ENCODE measurements at places on chromosomes 3 and 15.

GRCh38 chr3:4517093-4517492 is 23.9 kb downstream of the ITPR1 start:
- DNase-seq, result no peak

DNA sequence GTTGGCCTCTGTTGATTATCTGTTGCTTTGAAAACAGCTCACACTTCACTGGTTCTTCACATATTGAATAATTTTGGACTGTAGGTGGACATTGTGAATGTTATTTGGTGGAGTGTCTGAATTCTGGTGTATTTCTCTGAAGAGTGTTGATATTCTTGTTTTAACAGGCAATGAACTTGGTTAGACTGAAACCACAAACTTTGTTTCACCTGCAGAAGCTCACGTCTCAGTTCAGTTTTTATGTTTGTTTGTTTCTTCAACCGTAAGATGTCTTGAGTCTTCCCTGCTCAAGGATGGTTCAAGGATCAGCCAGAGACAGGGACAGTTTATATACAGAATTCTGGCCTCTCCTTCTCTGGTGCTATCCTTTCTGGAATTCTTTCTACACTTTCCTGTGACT is 43.6 kb downstream of the C3orf20 start:
- DNase-seq, result no peak

DNA sequence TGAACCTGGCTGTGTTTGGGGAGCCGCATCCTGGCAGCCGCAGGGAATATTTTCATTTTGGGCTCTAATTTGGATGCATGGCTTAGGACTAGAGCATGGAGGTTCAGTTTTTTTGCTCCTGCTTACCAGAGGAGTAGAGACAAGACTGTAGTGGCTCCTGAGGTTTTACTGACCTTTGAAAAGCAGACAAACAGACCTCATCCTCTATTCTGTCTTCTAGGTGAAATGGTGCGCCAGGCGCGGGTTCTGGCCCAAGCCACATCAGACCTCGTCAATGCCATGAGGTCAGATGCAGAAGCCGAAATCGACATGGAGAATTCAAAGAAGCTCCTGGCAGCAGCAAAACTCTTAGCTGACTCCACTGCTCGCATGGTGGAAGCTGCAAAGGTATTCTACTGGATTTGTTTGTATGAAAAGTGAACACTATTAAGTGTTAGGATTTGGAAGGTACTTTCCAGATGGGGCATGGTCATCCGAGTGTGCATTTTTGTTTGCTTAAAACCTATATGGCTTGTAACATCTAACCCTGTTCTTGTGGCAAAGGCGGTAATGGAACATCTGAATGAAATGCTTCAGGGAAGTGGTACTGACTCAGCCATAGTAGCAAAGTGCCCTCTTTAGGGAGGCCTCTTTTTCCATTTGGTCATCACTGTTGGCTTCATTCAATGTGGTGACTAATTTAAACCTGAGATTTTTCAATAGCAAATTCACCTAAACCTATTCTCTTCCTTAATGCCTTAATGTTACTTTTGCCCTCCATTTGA is 330.7 kb upstream of the TPM1 start:
- DNase-seq, result peak; percentile 24

DNA sequence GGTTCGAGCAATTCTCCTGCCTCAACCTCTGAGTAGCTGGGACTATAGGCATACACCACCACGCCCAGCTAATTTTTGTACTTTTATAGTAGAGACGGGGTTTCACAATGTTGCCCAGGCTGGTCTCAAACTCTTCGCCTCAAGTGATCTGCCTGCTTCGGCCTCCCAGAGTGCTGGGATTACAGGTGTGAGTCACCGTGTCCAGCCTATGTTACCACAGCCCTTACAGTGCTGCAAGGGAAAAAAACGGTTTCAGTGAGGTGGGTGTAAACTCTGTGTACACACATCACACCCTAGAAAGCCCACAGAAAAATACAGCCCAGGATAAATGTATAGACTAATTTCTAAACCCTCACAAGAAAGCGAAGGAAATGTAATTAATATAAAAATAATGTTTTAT is 103.5 kb upstream of the AKAP13 start:
- no peak for DNase-seq

- DNase-seq, result no peak
These were observed 839.8 kb downstream of the NTRK3 start for GRCh38 chr15:87416591-87417257.

- peak; percentile 67 for DNase-seq
These were observed 25.9 kb downstream of the AGTR1 start for GRCh38 chr3:148723631-148724030.

DNA sequence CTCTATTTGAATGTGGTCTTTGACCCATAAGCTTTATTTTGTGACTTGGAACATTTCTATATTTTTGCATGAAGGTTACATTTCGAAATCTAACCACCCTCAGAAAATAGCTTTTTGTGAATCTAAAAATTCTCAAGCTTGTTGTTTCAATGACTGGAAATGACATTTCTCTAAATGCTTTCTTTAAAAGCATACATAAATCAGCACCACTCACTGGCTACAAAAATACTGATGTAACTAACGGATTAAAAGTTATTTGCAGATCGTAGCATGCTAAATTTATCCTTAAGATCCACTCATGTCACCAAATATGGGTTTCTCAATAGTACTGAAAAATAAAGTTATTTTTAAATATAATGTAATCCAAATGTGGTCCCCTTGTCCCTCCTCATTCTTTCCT is 55.2 kb upstream of the ACAN start:
- peak; percentile 54 for DNase-seq

GRCh38 chr15:94844538-94845389 is 613.4 kb downstream of the MCTP2 start:
- DNase-seq, result no peak

All from stromal cell of bone marrow (primary cell).